ENCODE measurements at places on chromosomes 4 and X.

DNA sequence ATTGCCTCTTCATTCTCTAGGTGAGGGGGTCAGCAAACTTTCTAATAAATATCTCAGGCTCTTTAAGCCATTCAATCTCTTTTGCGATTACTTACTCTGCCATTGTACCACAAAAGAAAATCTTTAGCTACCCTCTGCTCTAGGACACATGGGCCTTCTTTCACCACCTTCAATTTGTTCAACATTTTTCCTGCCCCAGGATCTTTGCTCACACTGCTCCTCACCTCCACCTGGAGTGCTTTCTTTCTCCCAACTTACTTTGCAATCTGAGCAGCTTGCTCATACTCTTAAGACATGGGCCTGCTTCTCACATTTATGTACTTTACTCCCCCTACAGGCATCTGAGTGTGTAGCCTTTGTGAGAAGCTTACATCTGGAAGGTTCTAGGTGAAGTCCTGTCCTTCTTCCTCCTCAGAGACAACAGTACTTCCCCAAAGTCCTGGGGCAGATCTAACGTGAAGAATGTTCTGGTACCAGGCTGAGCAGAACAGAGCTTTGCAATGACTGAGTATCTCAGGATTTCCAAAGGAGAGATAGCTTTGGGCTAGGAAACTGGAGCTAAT is 55.0 kb upstream of the PRDM5 start:
- DNase-seq = no peak

GRCh38 chr4:186144198-186144945 is 39.9 kb downstream of the FAM149A start:
- no peak for DNase-seq

DNA sequence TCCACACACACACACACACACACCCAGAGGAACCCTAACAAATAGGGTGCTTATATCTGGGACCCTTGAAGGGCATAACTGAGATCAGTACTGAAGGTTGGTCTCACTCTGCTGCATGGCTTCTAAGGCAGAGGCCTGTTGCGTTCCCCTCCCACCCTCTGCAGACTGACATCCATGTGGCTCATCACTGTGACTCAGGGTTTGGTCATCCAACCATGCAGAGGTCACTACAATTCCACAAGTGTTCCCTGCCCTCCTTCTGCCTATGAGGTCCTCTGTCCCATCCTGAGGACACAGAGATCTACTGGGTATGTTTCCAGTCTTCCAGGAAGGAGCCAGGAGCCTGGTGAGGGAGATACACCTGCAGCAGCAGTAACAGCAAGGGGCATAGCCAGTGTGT is 55.8 kb downstream of the XAGE2 start:
- DNase-seq = no peak

GRCh38 chrX:867966-868647 is 237.5 kb downstream of the SHOX start:
- DNase-seq = no peak

GRCh38 chr4:13938299-13938698 is 310.8 kb upstream of the BOD1L1 start:
- no peak for DNase-seq

DNA sequence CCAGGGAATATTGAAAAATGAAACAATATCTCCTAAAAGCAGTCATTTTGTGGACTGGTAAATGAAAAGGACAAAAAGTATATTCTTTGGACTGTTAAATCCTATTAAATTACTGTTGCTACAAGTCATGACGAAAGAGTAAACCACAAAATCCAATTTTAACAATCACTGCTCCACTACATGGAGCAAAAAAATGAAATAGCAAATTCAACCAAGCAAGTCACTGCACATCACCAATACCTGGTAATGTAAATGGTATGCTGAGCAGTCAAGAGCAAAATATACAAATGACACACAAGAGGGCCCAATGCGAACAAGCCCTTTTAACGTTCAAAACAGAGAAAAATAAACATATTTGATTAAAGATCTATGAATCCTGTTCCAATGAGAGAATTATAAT is 126.2 kb downstream of the KLHL13 start:
- no peak for DNase-seq

DNA sequence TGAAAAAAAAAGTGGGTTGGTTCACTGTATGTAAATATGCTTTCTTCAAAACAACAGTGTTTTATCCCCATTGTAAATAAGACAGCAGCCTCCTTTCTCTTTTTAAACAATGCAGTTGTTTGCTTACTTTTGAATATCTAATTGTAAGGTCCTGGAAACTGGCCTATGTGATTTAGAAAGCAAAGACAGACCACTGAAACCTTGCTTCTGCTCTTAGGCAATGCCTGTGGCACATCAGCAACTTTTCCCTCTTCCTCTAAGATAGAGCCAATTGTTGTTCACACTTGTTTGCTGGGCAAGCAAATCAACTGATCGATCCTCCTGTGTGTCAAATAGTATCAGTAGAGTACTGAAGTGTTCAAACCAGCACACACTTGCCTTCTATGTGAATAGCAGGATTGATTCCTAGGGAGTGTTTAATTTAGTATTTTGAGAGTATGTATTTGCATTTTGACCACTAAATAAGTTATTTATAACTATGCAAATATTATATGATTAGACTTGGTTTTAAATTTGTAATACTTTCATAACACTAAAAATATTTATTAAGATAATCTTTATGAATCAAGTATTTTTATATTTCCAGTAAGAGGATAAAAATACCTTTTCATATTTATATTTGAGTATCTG is 55.4 kb upstream of the GRPR start:
- DNase-seq = no peak

DNA sequence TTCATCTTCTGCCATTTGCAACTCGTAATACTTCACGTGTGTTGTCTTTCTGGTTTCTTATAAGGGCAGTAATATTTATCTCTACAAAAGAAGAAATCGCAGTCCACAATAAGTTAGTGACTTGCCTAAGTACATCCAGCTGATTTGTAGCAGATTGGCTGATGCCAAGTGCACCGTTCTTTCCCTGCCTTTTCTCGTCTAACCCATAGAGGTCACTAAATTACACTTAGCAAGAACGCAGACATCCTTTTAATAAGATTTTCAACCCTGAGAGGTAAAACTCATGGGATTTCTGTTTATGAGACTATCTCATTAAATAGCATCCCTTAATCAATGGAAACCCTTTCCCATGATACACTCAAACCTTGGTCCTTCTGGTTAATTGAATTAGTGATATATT is 408.6 kb upstream of the ACTRT1 start:
- DNase-seq = no peak

- no peak for DNase-seq
Measured at GRCh38 chr4:87410157-87410556, 12.2 kb upstream of the NUDT9 start.

DNA sequence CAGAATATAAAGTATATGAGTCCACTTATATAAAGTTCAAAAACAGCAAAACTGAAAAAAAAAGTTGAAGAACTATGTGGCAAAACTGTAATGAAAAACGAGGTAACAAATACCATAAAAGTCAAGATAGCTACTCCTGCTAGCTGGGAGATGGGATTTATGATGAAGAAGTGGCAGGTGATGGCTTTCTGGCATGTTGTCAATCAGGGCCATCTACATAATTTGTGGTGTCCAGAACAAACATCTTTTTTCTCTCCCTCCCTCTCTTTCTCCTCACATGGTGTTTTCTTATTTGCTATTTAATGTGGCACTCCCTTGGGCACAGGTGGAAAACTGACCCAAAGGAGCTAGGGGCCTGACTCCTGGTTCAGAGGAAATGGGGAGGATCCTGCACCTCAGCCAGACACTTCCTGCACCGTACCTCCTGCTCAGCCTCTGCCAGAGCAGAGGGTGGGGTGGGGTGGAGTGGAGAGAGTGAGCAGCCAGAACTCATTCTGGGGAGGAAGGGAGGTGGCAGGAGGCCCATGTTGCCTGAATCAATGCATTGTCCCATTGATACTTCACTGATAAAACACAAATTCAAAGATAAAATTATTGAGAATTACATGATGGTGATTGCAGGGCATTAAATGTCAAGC is 5.3 kb upstream of the SAP30 start:
- no peak for DNase-seq

DNA sequence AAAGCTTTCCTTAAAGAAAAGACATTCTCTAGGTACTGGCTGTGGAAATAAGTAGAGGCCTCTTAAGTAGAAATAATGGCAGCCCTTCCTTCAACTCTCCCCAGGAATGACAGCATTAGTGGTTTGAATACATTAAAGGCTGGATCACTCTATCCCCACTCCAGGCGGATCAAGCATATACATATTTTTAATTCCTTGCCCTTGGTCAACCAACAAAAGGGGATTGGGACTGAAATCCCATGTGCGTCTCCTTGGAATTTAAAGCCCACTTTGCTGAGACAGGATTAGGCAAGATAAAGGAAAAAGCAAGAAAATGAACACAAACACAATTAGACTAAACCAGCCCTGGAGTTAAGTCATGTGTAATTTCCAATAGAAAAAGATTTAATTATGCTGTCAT is 391.3 kb downstream of the PPP1R2C start:
- DNase-seq = no peak

GRCh38 chr4:83504503-83504902 is 19.6 kb upstream of the ABRAXAS1 start:
- no peak for DNase-seq

GRCh38 chrX:154294791-154295574 is at the start of gene TEX28:
Gene TEX28, minus strand, starts transcription at chrX:154295124. Its CDS starts 3,007 bp downstream, at chrX:154292117.
- DNase-seq = no peak

DNA sequence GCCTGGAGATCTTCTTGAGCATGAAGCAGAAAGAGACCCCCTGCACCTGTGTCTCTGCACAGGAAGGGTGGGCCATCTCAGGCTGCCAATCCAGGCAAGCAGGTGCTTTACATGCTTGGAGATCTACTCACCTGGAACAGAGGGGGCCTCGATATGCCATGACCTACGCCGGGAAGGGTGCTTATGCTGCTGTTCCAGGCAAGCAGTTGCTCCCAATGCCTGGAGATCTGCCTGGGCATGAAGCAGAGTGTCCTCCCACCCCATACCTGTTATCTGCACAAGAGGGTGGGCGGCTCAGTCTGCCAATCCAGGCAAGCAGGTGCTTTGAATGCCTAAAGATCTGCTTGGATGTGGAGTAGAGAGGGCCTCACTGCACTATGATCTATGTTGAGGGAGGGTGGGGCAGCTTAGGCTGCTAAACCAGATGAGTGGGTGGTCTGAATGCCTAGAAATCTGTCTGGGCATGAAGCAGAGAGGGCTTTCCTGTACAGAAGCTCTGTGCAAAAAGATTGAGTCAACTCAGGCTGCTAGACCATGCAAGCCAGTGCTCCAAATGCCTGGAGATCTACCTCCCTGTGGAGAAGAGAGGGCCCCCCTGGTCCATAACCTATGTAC is 104.5 kb upstream of the QRFPR start:
- no peak for DNase-seq

DNA sequence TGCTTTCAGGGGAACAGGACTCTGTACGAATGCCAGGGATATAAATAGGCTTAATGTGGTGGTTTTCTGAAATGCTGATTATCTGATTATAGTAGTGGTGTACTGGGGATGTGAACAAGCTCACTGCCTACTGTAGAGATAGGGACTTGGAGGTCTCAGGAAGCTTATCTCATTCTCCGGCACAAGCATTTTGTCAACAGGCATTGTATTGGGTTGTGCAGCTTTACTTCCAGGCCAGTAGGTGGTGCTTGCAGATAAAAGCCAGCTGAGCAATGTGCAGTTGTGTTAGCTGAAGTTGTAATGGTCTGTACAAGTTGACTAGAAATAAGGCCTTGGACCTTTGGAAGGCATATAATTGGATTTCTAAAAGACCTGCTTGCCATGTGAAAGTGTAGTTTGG is 49.5 kb upstream of the TMLHE start:
- no peak for DNase-seq

- DNase-seq = no peak
Measured at GRCh38 chr4:56048383-56048701, 99.6 kb downstream of the CEP135 start.

DNA sequence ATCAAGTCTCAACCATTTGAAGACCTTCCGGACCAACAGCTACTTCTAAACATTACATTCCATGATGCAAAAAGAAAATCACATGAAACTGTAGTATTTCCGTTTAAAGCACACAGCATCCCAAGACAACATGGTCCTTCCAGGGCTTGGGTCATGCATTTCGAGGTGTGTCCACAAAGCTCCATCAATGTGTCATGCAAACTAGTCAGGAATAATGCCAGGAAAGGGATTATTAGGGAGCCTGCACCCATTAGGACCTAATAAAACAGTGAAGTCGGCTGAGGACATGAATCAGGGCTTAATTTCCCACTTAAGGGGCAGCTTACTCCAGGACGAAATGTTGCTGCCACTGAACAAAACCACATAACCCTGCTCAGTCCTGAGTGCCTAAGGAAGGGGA is 177.9 kb downstream of the TSPAN5 start:
- no peak for DNase-seq

GRCh38 chr4:168334053-168334452 is 15.5 kb upstream of the DDX60 start:
- no peak for DNase-seq

DNA sequence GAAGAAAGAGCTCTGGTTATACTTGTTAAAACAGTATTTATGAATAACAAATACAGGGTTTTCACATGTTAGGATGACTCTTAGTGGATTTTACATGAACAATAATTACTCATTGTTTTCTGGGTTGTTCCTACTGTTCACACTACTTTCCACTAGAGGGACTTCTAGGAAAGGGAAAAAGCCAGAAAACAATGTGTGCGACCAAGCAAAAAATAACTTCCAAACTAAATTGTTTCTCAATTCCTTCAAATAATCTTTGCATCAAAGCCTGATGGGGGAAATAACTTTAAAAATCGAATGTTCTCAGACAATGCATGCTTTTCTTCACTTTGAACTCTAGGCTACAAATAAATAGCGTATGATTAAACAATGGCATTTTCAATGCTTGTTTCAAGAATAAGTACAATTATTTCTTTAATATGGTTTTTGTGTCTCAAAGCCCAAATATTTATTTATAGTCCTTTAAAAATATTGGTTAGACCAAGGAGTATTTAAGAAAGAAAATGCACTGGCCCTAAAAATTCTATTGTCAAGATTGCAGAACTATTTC is 72.1 kb upstream of the ETNPPL start:
- no peak for DNase-seq

DNA sequence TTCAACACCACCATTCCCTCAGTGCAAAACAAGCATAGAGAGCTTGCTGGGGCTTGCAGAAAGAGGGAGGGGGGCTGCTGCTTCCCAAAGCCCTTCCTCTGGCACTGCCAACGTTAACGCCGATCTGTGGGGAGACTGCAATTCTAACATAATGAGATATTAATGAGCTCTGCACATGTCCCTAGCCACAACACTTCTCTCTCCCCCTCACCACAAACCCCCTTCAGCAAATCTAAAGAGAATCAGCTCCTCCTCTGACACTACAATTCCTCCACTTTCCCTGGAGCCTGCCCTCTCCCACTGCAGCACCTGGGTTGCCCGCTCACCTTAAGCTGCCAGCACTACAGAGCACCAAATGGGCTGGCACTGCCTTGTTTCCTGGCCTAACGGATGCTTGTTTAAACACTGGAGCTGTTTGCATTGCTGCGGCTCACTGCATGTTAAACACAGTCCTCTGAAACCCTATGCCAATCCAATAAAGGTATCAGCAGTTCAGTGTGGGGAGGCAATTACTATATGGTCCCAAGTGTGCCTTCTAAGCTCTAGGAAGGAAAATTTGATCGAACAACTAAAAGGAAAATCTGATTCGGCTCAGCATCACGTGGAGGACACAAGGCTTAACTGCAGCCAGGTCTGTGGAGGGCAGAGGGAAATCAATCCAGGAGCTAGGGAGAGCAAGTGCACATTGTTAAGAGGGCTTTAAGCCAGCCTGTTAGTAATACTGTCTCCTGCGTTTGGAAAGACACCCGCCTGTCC is 232.4 kb downstream of the MAML3 start:
- no peak for DNase-seq
